ENCODE measurements at places on chromosomes 2 and 18.

GRCh38 chr2:45172142-45172541, 162.9 kb upstream of the SIX2 start:
- DNase-seq, result no peak

DNA sequence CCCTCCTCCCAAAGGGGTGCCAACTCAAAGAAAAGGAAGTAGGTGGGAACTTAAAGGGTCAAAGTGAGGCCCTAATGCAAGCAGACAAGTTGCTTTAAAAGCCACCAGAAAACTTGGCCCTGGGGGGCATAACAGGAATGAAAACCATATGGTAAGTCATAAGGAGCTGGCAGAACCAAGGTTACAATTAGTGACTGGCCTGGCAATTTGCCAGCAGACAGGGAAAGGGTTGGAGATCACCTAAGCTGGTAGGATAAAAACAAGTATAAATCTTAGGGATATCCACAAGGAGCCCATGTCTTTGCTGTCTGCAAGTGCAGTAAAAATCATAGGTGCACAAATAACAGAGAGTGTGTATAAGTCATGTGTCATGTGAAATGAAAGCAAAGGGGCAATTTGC, 256.7 kb upstream of the LRRTM4 start:
- no peak for DNase-seq

DNA sequence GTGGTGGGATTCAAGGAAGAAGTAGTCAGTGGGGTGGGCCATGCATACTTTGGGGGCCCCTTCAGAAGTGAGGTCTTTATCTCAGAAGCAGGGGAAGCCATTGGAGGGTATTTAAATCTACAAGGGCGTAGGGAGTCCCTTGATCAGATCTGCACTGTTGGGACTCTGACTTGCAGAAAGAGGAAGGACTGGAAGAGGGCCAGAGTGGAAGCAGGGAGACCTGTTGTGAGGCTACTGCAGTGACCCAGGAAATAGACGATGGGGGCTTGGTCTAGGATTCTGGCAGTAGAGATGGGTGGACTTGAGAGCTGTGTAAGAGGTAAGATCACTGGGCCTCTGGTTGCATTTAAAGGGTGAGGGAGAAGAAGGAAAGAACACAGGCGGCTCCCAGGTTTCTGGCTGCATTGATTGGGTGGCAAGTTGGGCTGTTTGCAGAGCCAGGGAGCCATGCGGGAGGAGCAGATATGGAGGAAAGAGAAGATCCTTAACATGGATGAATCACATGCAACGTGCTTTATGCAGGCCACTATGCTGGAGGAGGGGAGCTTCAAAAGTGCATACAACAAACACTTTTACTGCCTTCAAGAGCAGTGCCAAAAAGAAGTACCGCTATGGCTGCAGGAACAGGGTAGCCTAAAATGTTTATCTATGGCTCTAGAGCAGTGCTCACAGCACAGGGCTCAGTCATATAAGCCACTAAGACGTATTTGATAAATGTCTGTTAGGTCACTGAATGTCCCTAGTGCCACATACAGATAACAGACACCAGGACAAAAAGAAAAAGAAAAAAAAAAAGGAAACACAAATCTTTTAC, 2.3 kb downstream of the SFXN5 start:
- DNase-seq, result no peak

- no peak for DNase-seq
Observed at GRCh38 chr18:60202708-60203107, 169.9 kb downstream of the MC4R start.

- DNase-seq, result no peak
Observed at GRCh38 chr2:154658854-154659253, 39.6 kb upstream of the KCNJ3 start.

GRCh38 chr2:136288249-136288648, 170.3 kb upstream of the CXCR4 start:
- DNase-seq, result no peak

Data from iPS DF 6.9 (cell line).